Germinal center (tissue), 1 donor: ENCODE measurements at places on chromosomes 7 and 10.

- no peak for DNase-seq
Observed at GRCh38 chr7:46833197-46833596, 748.7 kb downstream of the TNS3 start.

DNA sequence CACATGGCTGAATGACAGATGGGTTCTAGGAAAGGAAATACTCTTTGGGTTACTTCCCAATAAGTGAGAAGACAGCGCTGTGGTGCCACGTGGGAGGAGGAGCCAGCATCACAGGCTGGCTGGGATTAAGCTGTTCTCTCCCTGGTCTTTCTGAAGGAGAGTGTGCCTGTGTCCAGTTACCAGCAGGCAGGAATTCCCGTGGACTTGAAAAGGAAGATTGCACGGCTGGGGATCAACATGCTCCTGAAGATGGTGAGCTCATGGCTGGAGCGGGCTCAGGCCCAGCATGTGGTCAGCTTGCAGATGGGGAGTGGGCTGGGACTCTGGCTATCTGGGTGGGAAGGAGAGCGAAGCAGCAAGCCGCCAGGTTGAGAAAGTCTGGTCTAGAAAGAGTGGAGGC lies 8.1 kb downstream of the ADCK2 start:
- DNase-seq: no peak

DNA sequence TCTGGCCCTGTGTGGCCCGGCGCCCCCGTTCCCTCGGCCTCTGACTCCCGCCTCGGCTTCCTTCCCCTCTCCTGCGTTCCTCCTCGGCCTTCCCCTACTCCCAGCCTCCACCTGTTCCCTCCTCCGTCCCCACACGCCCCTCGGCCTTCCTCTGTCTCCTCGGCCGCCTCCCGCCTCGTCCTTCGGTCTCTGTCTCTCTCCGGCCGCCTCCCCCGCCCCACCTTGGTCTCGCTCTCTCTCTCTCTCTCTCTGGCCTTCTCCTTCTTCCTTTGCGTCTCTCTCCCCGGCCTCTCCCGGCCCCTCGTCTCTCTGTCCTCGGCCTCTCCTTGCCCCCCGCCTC lies 588 bp downstream of the GET4 start:
- DNase-seq: no peak

DNA sequence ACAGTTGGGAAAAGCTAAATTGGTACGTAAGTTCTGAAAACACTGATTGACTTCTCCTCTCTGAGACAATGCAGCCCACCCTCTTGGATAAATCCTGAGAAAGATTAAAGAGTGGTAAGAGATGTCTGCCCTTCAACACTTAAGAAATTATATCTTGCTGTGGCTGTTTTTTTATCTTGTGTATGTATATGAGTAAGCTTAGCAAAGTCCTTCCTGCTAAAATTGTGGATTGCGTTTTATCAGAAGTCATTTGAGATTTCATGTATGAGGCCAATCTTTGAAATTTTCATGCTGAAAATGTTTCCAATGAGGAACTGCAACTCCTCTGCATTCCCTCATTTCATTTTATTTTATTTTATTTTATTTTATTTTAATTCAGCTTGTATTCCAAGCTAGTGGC lies 106.2 kb upstream of the INHBA start:
- no peak for DNase-seq

- no peak for DNase-seq
Observed at GRCh38 chr10:115953281-115953680, 319.7 kb downstream of the GFRA1 start.

- no peak for DNase-seq
Observed at GRCh38 chr7:147483634-147484292, 1106.8 kb upstream of the C7orf33 start.

DNA sequence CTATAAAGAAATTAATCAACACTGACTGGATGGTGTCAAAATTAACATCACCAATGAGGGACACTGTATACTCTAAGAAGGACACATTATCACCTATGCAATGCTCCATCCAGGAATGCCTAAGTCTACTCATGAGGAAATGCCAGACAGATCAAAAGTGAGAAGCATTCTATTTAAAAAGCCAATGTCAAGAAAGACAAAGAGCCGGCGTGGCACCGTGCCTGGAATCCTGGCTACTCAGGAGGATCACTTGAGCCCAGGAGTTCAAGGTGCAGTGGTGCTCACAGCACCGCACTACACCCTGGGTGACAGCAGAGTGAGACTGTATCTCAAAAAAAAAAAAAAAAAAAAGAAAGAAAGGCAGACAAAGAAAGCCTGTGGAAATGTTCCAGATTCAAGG lies 45.5 kb upstream of the ANAPC16 start:
- no peak for DNase-seq

- DNase-seq: no peak
Observed at GRCh38 chr10:132921818-132922807, 20.3 kb downstream of the CFAP46 start.

DNA sequence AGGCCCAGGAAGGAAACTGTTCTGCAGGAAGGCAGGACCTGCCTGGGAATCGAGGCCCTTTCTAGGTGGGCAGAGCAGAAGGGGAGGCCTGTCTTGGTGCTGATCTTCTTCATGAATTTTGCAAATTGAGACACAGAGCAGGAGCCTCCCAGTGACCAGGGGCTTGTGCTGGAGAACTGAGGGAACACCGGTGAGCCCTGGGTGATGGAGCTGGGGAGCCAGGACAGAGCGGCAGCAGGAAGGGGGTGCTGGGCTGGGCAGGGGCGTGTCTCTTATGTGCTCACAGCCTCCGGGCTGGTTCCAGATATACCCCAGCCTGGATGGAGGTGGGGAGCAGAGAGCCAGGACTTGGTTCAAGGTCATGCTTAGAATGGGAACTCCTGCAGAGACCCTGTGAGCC lies 139.9 kb downstream of the C10orf105 start:
- DNase-seq: no peak

DNA sequence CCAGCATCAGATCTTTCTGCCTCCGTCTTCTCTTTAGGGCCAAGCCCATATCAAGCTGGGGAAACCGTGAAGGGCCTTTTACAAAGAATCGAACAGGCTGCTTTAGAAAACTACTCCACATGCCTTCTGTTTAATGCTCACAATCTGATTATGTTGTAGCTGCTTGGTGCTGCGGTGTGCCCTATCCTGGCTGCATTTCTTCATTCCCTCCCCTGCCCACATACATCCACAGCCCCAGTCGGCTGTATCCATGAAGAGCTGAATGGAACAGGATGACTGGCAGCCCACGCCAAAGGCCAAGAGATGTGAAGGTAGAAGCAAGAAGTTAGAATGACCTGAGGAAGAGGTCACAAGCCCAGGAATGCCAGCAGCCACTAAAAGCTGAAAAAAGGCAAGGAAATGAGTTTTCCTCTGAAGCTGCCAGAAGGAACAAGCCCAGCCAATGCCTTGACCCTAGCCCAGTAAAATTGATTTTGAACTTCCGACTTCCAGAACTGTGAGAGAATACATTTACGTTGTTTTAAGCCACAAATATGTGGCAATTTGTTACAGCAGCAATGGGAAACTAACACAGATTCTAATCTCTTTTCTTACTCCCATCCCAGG lies 22.2 kb downstream of the TAS2R41 start:
- DNase-seq: no peak

GRCh38 chr7:371119-371778 lies 81.3 kb downstream of the FOXL3 start:
- DNase-seq: no peak

DNA sequence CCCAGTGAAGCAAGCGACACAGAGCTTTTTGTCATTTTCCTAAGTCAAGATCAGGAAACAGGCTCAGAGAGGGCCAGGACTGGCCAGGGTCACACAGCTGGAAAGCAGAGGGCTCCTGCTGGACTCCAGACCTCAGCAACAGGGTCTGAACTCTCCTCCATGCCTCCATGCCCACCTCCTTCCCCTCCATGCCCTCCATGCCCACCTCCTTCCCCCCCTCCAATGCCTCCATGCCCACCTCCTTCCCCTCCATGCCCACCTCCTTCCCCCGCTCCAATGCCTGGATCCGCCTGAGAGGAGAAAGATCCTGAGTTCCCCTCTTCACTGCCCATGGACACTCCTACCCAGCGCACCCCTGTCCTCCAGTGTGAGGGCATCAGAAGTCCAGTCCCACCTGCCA lies 51.3 kb downstream of the OAT start:
- no peak for DNase-seq

DNA sequence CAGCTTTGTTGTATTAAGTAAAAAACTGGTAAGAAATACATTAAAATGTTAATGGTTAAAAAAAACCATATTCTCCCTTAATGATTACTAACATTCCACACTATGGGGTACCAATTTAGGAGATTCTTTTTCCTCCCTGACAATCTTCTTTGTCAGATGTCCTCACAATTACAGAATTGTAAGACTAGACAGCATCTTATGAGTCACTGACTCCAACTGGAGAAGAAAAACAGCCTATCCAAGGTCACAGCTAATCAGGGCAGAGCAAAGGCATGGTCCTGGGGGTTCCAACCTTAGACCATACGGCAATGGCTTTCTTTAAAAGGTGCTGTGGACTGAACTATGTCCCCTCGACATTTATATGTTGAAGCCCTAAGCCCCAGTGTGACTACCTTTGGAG lies 127.6 kb downstream of the DLG5 start:
- DNase-seq: no peak

DNA sequence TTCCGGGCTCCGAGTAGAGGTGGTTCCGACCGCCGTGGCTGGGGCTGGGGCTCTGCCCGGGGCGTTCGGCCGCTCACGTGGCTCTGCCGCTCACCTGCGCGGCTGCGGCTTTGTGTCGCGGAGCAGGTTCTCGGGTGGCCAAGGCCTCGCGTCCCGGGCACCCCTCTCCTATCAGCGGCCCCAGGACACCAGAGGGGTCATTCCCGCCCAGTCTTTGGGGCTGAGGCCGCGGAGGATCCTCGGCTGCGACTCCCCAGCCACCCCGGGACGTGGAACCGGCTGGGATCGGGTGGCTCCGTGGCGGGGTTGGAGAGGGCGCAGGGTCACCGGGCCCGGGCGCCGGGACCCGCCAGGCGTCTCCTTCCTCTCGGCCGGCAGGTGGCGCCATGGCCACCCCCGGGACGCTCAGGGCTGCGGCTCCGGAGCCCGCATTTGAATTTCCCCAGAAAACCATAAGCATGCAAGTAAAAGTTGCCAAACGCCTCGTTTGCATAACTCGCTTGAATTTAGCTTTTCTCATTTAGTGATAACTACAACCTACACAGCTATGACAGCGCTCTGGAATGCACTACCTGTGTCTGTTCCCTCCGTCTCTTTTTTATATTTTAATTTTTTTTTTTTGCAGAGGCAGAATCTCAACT lies 1.2 kb downstream of the COL26A1 start:
- peak; percentile 87 for DNase-seq
